ENCODE measurements at places on chromosomes 4 and X. TPM values are rescaled to one million over a fixed set of nuclear protein-coding genes. Genes with fewer than 3 reads are reported as not detected.

The RAB41 gene
- not detected for total RNA-seq

The FAM47E gene
- 1.1 TPM for total RNA-seq

The CCDC110 gene
- total RNA-seq = 0.24 TPM

The NSUN7 gene
- 1.3 TPM for total RNA-seq

DNA sequence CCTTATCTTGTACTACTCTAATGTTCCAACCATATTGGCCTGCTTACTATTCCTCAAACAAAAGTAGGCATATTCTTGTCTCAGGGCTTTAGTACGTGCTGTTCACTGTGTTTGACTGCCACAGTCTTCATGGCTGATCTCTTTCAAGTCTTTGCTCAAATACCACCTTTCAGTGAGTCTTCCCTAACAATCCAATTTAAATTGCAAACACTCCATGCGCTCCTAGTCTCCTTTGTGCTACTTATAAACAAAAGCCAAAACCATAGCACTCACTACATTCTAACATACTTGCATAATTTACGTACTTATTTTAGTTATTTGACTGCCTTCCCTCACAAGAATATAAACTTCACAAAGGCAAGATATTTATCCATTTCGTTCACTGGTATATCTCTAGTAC lies 1.7 kb upstream of the ART3 start:
- no peak for DNase-seq

DNA sequence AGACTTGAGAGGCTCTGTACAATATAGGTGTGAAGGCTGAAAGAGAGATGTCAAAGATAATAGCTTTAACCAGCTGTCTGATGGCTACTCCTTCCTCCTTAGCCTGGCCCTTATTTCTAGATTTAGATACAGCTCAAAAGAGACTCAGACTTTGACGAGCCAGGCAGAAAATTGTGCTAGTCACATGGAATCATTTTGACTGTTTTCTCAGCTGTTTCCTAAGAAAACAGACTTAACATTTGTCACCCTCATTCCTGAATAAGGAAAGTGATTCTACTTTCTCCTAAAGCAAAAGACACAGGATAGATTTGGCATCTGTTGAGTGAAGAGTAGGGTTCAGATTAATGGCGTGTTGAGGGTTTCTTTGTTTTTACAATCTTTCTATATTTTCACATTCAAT lies 340.7 kb downstream of the DHX15 start:
- no peak for DNase-seq

DNA sequence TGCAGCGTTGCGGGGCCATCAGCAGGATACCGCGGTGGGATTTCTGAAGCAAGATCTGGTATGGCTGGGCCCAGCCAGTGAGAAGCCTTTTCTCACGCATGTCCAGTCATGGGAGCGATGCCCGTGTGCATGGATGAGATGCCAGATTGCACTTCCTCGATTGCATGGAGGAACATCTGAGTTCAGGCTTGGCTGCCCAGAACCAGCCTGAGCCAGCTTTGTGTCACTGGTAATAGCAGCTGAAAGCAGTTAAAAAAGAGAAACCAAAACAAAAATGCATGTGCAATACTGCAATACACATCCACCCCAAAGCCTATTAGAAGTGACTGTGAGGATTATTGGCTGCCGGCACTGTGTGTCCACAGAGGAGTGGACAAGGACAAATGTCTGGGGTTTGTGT lies 59.3 kb downstream of the PSAPL1 start:
- no peak for DNase-seq

DNA sequence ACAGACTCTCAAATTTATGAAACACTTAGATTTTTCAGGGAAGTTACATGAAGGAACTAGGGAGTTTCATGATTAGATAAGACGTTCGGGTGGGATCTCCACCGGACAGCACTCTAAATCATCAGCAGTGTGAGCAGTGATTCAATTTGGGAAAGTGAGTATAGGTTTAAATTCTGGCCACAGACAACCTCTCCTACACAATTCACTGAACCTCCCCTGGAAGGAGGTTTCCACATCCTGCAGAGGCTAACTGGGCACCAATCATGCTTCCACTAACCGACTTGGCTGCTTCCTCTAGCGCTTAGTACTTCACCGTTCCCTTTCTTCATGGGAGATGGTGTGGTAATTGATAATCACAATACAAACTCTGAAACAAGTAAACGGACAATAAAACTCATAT lies 5.6 kb downstream of the CXCL9 start:
- DNase-seq = no peak

GRCh38 chr4:41305476-41305875 lies 48.7 kb downstream of the UCHL1 start:
- no peak for DNase-seq

- no peak for DNase-seq
Observed at GRCh38 chrX:111445485-111445884, 33.5 kb upstream of the DCX start.

GRCh38 chr4:5462254-5462835 lies 246.0 kb downstream of the EVC2 start:
- no peak for DNase-seq

GRCh38 chrX:80602036-80602860 lies 182.0 kb downstream of the TENT5D start:
- no peak for DNase-seq

DNA sequence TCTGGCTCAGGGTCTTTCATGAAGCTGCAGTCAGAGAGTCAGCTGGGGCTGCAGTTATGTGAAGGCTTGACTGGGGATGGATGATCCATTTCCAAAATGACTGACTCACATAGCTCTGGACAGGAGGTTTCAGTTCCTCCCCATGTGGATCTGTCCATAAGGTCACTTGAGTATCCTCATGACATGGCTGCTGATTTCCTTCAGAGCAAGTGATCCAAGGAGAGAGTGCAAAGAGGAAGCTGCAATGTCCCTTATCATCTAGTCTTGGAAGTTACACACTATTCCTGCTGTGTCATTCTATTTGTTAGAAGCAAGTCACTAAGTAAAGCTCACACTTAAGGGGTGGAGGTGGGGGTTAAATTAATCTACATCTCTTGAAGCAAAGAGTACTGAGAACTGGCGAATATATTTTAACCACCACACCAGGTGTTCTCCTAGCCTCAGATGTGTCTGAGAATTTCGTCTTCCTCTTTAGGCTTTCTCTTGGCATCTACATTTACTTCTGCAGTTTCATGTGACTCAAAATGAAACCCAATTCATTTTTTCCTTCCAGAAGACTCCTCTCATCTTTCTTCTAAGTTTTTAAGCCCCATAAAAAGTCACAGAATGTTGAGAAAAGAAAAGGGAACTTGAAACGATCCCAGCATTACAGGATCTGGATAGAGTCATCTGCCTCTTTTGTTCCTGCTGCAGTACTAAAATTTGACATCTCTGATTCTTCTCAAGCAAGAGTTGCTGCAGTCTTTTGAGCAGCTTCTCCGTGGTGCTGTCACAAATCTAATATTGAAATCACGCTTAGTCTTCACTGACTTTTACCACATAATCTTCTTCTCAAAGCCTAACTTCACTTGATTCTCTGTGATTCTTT lies 3.8 kb upstream of the GRPR start:
- DNase-seq = no peak

GRCh38 chr4:7786517-7786916 lies 153.1 kb downstream of the AFAP1 start:
- DNase-seq = no peak

DNA sequence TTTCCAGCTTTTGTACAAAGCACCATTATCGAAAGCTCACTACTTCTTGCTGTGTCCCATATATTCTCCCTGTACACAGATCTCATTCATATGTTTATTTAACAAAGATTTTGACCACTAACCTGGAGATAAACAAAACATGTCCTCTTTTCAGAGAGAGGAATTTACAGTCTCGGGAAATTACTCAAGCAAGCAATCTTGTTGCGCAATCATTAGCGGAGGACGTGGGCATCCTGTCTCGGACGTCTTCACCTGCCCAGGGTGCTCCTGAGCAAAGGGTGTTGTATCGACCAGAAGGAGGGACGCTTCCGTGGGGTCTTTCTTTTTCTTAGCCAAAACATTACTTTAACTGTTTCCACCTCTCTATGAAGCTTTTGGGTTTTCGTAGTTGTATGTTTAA lies 66.5 kb upstream of the CLCN4 start:
- no peak for DNase-seq

DNA sequence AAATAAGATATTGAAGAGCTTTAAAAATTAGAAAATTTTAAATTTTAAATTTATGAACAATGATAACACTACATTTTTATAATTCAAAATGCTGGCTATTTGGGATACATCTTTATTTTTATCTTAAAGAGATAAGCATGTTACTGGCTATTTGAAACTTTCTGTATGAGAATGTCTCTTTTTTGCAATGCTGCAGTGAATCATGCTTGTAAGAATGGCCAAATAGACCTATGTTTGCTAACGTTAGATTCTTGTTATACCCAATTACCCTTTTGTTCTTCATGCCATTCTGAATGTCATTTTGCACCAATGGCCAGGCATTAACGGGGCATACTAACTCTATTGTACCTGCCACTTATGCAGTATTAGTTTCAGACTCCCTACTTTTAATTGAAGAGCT lies 49.5 kb downstream of the SLIT2 start:
- DNase-seq = no peak

- DNase-seq = no peak
Observed at GRCh38 chrX:94743478-94743877, 1069.5 kb downstream of the FAM133A start.

- DNase-seq = no peak
Observed at GRCh38 chrX:142831961-142832530, 193.7 kb upstream of the SPANXN4 start.

DNA sequence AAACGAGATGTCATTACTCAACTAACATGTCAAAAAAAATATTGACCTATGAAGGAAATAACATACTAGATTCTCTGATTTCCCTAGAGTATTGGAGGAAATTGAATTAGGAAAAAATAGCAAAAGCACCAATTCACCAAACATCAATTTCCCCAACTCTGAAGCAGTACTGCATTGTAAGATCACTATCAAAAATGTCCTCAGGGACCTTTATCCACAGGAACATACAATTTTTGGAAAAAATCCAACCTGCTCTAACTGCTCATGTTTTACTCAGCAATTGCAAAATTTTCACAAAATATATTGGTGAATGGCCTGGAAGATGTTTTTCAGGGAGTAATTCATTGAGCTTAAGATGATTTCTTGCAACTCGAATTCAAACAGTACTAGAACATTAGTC lies 239.0 kb upstream of the GIMD1 start:
- DNase-seq = no peak

DNA sequence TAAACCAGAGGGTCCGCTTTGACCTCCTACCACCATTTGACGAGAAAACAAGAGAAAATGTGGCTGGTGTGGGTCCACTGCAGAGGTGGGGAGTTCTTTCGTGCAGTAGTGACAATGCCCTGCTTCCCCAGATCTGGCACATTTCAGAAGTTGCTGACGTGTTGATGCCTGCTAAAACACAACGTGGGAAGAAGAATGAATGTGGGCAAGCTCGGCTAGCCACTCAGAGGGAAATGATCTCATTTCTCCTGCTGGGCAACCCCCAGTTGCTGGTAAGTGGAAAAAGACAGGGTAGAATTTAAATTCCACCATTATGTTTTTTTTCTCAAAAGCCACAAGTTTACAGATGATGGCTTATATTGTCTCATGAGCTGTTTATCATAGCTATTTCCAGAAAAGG lies 77.9 kb downstream of the LUZP4 start:
- DNase-seq = no peak

DNA sequence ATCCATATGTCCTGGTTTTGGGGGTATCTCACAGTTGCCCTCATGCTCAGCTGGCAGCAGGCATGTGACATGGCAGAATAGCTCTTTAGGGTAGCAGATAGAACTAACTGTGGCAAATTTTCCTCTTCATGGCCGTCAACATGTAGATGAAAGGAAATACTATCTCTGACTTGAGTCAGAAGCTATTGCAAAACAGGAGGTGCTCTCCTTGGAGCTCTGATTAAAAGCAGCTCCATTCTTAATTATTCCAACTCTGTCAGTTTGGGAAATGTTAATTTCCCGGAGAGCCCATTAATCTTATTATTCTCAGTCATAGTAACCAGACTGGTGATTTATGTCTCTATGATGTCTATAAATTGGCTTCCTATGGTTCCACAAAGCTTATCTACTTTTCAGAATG lies 18.2 kb downstream of the IL13RA1 start:
- no peak for DNase-seq

DNA sequence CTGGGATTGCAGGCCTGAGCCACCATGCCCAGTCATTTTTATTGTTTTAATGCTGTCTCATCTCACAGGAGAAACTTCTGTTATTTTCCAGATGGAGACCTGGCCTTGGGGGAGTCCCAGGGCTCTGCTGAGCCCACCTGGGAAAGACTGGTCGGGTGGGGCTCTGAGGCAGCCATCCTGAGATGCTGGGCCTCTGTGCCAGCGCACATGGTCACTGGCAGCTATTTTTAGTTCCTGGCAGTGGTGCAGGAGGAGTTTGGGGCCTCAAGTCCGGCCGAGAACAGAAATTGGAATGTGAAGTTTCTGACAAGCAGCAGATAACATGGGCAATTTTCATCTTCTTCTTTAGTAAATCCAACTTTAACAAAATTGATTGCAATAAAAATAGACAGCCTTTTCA lies 44.5 kb downstream of the SORCS2 start:
- no peak for DNase-seq

DNA sequence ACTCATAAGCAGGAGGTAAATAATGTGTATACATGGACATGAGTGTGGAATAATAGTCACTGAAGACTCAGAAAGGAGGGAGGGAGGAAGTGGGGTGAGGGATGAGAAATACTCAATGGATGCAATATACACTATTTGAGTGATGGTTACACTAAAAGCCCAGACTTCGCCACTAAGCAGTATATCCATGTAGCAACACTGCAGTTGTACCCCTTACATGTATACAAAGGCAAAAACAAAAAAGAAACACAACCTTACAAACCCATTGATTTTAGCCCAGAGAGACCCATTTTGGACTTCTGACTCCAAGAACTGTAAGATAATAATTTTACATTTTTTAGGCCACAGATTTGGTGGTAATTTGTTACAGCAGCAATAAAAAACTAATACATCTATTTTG lies 51.5 kb downstream of the VMA21 start:
- no peak for DNase-seq

DNA sequence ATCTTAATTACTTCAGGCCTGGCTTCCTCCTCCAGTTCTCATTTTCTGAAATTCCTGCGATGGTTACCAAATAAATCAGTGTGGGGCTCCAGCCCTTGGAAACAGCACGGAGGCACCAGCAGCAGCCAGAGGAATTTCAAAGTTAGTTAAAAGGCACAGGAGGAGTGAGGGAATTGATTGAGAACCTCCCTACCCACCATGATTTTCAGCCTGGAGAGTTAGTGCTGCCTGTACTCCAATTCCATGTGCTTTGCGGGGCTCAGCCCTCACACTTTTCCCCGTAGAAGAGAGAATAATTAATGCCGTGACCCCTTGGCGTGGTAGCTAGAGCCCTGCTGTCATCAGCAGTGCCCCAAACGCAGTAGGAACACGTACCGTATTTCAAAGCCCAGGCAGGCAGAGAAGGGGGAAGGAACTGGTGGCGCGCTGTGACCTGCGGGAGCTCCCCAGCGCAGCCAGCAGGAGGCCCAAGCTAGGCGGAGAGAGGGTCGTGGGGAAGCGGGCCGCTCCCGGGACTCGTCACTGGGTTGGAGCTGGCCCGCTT lies 84.0 kb upstream of the IGFBP7 start:
- no peak for DNase-seq

- DNase-seq = no peak
Observed at GRCh38 chr4:23750125-23750524, 139.7 kb downstream of the PPARGC1A start.

- DNase-seq = no peak
Observed at GRCh38 chr4:35300996-35301774, 943.1 kb downstream of the ARAP2 start.

GRCh38 chr4:31366041-31366440 lies 645.9 kb downstream of the PCDH7 start:
- DNase-seq = no peak
